ENCODE measurements at places on chromosomes 12 and 14.

DNA sequence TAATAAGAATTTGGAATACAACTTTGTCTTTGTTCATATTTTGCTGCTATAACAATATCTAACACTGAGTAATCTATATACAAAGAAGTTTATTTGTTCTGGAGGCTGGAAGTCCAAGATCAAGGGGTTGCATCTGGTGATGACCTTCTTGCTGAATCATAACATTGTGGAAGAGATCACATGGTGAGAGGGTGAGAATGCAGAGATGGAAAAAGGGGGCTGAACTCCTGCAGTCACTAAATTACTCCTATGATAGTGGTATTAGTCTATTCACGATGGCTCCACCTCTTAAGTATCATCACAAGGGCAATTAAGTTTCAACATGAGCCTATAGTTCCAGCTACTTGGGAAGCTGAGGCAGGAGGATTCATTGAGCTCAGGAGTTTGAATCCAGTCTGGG, 4.5 kb upstream of the AKAP6 start:
- no peak for DNase-seq

- DNase-seq, result no peak
Observed at GRCh38 chr14:105873870-105874512, 347.6 kb downstream of the TMEM121 start.

DNA sequence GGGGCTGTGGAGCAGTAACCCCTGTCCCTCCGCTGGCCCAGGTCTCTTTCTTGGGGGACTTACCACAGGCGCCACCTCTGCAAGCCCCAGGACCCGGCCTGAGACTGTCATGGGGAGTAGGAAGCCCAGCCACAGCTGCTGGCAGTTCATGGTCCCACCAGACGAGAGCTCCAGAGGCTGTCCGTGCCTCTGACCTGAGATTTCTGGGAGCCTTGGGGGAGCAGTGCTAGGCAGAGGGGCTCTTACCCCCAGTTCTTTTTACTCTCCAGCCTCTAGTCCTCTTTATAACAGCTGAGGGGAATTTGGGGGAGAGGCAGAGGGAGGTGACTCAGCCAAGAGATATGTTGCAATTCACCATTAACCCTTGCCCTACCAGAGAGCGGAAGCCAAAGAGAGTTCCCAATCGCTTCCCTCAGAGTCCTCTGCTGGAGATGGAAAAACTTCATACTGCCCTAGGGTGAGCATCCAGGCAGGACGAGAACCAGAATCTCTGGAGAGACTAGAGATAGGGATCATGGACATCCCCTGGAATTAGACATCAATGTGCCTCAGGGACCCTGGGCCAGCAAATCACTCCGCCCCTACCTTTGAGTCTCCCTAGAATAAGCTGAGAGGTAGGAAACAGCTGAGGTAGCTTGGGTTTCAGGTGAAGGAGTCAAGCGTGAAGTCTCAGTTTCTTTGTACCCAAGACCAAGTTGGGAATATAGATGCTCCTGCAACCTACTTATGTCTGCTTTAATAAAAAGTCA, at the start of gene MMP19:
Gene MMP19, minus strand, starts transcription at position 256 of the 749 bp plus-strand sequence. Its CDS starts 106 bp downstream, at position 150.
- DNase-seq, result no peak

DNA sequence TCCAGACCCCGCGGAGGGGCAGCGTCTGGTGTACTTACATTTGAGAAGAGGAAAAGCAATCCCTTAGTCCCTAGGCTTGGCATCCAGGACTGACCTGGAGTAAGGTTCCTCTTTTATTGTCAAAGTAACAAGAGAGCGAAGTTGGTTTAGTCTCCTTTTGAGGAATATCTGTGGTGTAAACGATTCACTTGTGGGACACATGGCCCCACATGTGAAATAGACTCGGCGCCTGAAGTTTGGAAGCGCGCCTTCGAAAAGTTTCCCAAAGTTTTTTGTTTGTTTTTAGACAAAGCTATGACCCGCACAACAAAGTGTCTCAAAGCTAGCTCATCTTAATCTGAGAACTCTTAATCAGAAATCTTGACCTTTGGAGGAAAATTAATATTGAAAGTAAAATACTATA, 744 bp downstream of the STYX start:
- no peak for DNase-seq

DNA sequence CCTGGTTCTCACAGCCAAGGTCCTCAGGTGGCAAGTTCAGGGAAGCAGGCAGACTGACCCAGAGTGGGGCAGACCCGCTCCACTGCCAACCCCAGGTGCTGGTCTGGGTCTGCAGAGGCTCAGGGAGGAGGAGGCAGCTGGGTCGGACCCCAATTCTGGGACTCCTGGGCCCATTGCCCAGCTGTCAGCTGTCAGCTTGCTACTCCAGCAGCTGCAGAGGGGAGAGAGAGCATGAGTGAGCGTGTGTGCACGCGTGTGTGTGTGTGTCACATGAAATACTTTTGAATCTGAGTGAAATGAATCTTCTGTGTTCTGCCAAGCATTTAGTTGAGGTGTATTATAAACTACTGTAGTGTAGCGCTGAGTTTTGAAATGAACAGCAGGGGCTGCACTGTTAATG, 30.8 kb downstream of the XRCC3 start:
- DNase-seq, result no peak

GRCh38 chr12:26831951-26832821, 808 bp downstream of the ITPR2 start:
- peak; percentile 41 for DNase-seq

DNA sequence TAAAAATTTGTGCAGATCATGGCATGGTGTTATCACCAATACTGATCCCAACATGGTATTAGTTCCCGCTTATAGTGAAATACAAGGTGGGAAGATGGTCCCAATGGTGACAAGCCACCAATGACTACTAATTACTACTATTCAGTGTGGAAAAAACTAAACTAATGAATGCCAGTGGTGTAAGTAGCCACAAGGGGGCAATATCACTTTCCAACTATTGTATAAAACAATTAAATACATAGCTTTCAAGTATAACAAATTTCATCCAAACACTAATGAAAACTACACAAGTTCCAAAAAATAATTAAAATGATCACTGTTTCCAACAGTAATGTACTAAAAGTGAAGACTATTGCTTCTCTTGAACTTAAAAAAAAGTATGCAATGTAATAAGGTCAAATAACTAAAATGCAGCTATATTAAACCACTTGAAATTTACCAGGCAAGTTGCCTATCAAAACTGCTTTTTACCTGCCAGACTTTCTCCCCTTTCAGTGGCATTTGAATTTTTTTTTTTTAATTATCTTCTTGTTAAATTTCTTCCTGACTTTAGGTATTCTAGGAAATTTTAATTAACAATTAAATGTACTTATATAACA, 58.0 kb downstream of the PAPLN start:
- no peak for DNase-seq

Data from stimulated activated CD8-positive, alpha-beta memory T cell treated with anti-CD3 and anti-CD28 coated beads, Interleukin-7, amount 100 ng/mL, for 1 hour (primary cell).